ENCODE measurements at places on chromosomes 7 and 10.
A peak's percentile ranks its signal among the peaks of the same experiment; 100 is the strongest.

GRCh38 chr7:74475243-74475986 lies 21.7 kb downstream of the GTF2IRD1 start:
- no peak for DNase-seq

DNA sequence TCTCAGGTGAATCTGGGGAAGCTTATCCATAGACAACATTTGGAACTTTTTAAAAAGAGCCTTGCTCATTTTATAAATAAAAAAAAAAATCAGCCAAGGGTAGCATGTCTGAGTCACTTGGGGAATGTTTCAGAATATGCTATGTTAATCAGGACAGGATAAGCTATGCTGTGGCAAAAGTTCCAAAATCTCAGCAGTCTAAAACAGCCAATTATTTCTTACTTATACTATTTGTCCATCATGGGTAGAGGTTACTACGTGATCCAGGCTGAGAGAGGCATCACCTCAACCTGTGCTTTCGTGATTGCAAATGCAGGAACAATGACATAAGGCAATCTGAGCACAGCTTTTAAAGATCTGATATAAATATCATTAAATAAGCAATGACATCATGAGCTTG lies 6.5 kb downstream of the SLC13A1 start:
- DNase-seq = no peak

DNA sequence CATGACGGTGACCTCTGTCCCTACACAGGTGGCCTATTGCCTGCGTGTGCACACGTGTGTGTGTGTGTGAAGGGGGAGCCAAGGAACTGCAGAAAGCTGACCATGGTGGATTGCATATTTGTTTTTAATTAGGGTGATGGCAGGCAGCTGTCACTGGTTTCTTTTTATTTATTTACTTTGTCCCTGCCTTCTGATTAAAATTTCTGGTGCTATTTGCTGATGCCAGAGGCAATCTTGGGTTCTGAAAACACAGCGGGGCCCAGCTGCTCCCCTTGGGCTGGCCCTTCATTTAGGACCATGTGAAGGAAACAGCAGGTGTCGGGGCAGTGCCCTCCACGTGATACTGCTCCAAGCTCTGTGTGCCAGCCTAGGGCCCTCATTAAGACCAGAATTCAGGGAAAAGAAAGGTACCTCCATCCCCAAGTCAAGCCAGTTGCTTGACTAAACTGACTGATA lies 71.3 kb upstream of the PODXL start:
- DNase-seq = no peak

GRCh38 chr10:78919181-78919966 lies 149.4 kb upstream of the ZMIZ1 start:
- no peak for DNase-seq

GRCh38 chr10:1737222-1738061 lies at the start of gene ADARB2:
ADARB2 (minus strand) TSS chr10:1737525.
- DNase-seq = no peak

- DNase-seq = no peak
Measured at GRCh38 chr7:142626420-142627035, 122.7 kb upstream of the PRSS1 start.

GRCh38 chr7:52992001-52992400 lies 43.4 kb upstream of the POM121L12 start:
- DNase-seq = no peak

DNA sequence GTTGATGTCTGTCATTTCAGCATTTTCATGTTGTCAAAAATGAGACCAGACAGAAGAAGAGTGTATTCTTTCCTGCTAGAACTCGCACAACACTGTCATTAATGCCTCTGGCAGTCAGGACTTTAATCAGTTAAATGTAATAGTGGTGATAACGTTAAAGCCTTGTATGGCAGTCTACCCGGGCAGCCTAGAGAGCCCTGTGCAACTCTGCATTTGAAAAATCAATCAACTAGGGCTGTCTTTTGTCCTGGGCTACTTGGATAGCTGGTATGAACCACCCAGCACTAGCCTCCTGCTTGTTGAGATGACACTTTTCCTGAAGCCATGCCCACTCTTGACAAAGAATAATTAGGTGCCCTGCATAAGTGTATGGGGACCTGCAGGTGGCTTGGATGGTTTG lies 19.8 kb downstream of the MGMT start:
- DNase-seq = no peak

DNA sequence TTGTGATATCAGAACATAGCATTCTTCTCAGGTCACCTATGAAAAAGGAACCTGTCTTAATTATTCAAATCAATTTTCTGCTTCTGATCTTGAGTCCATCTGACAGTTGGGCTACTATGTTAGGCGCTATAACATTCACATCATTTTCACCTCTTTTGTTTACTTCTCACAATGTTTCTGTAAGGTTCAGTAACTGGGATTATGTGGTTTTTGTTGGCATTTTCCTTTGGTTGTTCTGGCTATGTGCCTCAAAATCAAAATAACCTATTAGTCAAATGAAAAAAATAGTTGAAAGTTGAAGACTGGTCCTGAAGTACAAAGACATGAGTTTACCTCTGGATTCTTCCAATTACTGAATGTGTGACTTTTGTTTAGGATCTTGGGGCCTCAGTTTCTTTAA lies 221.3 kb upstream of the SMIM30 start:
- no peak for DNase-seq

DNA sequence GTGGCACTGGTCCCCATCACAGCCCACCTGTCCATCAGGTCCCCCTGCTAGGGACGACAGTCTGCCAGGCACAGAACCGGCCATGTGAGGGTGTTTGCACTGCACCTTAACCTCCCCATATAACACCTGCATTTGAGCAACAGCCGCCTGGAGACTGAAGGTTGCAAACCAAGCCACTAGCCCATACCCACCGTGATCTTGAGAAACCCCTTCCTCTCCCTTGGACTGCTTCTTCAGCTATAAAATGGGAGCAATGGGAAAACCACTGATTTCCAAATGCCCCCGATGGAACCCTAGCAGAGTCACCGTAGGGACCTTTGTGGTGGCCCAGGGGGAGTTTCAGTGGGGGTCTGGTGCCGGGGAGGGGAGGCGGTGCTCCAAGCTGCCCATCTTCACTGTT lies 120.1 kb downstream of the NPTX2 start:
- DNase-seq = no peak

- DNase-seq = no peak
Measured at GRCh38 chr7:12469568-12469967, 65.9 kb upstream of the VWDE start.

DNA sequence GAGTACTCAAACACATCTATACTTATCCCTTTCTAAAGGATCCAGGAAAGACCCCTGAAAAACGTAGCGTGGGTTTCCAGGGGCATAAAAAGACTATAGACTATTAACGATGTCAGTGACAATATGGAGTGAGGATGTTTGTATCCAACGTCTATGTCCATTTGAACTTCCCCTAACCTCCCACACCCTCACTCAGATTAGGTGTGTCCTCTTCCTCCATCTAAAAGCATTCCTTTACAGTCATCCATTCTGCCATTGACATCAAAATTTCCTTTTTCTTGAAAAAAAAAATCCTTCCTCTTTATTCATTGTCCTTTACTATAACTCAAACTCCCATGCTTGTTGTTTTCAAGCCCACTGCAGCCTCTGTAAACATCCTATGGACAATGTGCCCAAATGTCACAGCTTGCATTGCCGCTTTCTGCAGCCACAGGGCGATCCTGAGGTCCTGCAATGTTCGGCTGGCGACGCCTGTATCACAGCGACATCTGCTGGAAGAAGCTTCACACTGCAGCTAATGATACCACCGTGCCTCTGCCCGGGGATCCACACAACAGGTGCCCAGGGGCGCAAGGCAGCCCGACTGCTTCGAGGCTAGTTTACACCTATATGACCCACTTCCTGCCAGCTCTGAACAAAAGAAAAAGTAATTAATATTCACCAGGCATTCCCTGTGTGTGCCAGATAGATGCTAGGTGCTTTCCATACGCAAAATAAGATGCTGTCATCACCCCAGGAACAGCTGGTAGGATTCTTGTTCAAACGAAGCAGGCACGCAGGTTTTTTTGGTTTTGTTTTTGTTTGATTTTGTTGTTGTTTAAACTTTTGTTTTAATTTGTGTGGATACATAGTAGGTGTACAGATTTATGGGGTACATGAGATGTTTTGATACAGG lies 267.9 kb upstream of the GHITM start:
- peak; percentile 2 for DNase-seq

DNA sequence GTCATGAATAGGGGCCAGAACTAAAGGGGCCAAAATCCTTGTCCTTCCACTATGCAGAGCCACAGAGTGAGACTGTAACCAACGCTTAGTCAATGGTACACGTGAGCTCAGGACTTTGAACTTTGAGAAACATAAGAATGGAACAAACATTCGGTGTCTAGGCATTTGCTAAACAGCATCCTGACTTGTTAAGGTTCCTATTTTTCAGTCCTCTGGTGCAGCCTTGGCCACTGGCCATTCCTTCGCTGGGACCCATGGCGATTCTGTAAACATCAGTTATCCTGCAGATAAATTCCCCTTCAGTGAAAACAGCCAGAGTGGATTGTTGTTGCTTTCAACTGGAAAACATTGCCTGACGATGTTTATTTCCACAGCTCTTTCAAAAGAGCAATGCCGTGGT lies 266.8 kb downstream of the SORCS1 start:
- no peak for DNase-seq

Measured in AG04450 (cell line).